NCI-H2081 treated with DMSO at 0.1 percent for 48 hours (cell line): ENCODE measurements at places on chromosomes 3 and 15.
A peak's percentile ranks its signal among the peaks of the same experiment; 100 is the strongest.

DNA sequence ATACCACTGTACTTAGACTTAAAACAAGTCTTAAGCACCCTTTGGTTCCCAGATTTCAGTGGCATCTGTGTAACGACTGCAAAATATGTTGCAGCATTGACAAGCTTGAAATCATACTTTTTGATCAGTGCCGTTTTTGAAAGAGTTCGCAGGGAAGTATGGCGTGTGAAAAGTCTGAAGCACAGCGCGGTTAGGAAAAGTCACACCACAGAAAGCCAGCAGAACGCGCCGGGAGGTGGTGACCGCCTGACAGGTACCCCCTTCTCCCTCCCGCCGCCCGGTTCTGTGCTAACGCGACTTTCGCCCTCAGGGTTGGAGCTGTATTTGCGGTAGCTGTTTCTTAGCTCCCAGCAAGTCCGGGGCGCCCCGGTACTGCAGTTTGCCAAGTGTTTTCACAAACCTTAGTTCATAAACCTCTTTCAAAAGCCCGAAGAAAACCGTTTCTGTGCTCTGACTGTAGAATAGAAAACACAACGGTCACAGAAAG is 481 bp upstream of the CRYBG3 start:
- DNase-seq = no peak

- DNase-seq = no peak
These were observed 205.7 kb upstream of the BHLHE40 start for GRCh38 chr3:4773583-4773982.

- no peak for DNase-seq
These were observed 32.1 kb downstream of the FAM174B start for GRCh38 chr15:92623435-92623834.

- DNase-seq = peak; percentile 55
These were observed 3.4 kb upstream of the RFTN1 start for GRCh38 chr3:16516695-16517481.
